NCI-H2171 (cell line): ENCODE measurements at places on chromosomes 16 and 17.

DNA sequence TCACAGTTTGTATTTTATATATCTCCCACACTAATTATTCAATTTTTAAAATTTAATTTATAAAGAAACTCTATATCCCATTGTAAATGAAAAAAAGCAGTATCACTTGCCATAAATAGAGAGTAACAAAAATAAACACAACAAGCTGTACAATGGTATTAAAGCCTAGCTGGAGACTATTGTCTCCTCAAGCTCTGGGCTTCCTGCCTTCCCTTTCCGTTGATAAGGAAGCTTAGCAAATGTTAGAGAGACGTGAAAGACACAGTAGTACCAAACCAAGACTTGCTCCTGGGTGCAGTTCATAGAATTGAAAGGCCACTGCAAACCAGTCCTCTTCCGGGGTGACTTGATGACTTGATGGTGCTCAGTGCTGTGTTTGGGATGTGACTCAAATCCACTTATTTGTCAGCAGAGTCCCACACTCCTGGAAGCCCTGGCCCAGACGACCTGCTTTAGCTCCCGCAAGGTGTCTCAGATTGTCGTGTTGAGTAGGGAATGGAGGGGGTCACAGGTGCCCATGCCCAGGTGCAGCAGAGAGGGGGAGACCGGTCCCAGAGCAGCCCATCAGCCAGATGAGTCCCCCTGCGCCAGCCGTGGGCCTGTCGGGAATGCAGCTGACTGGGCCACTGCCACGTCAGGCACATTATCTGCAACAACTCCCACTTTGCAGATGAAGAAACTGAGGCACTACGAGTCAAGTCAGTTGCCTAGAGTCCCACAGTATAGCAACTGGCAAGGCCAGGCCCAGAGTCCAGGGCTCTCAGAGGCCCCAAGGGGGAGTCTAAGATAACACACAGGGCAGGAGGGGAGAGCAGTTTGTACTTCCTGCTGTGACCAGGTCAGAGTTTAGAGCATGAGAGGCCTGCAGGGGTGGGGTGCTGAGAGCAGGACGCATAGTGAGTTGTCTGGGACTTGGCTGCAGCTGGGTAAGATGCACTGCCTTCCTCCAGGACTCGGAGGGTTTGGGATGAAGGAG lies 40.5 kb downstream of the PSME3IP1 start:
- no peak for DNase-seq

DNA sequence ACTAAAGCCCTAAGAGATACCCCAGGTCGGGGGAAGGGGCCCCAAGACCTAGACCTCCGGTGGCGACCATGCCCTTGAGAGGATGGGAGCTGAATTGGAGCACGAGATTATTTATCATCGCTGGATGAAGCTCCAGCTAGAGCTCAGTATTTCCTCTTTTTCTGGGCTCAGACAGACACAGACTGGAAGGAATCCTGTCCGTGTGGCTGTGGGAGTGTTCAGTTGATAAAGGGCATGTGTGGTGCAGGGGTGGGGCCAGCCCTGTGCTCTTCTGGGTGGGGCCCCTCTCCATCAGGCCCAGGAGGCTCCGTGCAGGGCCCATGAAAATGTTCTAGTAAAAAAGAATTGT lies 6.3 kb upstream of the CBX4 start:
- DNase-seq: no peak

DNA sequence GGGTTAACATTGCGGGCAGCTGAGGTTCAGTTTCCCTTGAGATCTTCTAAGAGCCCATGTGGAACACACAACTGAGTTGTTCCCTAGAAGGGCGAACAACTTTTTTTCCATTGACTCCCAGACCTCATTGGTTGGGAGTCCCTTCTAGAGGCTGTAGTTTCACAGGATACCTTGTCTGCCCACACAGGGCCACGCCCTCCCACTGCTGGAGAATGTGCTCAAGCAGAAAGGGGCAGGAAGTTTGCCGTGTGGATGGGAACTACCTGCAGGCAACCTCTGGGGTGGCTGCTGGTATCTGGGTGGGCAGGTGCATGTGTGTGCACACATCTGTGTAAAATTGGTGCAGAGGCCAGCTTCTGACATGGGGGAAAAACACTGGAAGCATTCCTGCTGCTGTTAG lies 178.8 kb upstream of the PSMD7 start:
- no peak for DNase-seq

- no peak for DNase-seq
These were observed 680.3 kb upstream of the SOX9 start for GRCh38 chr17:71440513-71440912.

GRCh38 chr16:89090669-89091426 lies 2.8 kb upstream of the ACSF3 start:
- no peak for DNase-seq

DNA sequence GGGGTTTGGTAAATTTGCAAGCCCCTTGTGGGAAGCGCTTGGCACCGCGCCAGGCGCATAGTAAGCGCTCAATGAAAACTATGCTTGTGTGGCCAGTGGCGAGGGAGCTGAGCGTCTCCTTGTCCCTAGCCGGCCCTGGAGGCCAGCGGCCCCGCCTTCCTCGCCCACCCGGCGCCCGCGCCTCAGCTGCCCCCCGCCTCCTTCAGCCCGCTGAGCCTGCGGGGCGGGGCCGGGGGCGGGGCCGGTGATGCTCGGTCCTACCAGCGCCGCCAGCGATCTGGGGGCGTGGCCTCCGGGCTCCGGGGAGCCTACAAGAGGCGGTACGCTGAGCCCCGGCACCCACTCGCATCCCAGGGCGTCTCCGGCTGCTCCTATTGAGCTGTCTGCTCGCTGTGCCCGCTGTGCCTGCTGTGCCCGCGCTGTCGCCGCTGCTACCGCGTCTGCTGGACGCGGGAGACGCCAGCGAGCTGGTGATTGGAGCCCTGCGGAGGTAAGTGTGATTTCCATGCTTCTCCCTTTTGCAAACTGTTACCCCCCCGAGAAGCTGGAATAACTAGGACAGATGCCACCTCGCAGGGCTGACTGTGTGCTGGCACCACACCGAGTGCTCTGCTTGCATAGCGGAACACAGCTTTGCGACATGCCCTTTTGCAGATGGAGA lies at the start of gene CRISPLD2:
Gene CRISPLD2 (plus strand): TSS at position 342 of the 661 bp plus-strand sequence. CDS start 18,511 bp downstream, outside the sequence.
- peak; percentile 95 for DNase-seq

DNA sequence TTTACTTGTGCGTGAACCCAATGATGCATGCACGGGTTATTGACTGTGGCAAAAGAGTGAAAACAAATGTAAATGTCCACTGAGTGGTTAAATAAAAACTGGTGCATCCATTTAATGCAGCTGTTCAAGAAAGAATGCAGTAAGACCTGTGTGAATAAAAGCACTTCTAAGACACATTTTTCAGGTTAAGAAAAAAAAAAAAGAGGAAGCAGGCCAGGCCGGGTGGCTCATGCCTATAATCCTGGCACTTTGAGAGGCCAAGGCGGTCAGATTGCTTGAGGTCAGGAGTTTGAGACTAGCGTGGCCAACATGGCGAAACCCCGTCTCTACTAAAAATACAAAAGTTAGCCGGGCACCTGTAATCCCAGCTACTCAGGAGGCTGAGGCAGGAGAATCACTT lies 11.8 kb downstream of the CNGB1 start:
- DNase-seq: no peak

DNA sequence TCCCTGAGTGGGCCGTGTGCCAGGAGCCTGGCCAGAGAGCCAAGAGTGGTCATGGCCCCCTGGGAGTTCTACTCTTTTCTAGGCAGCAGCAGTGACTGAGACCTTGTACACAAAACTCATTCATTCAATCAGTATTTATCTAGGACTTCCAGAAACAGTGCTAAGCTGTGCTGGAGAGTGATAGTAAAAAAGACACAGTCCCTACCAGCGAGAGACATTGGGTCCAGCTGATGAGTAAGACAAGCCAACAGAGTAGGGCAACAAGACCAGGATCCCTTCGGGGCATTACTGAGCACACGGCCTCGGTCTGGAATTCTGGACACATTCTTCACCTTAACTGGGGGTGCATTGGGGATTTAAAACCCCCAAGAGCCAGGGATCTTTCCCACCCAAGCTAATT lies 20.2 kb downstream of the CBX4 start:
- DNase-seq: no peak

GRCh38 chr17:72682605-72683004 lies 409.9 kb downstream of the SLC39A11 start:
- no peak for DNase-seq

GRCh38 chr17:1553354-1554266 lies 9.0 kb downstream of the PITPNA start:
- no peak for DNase-seq

DNA sequence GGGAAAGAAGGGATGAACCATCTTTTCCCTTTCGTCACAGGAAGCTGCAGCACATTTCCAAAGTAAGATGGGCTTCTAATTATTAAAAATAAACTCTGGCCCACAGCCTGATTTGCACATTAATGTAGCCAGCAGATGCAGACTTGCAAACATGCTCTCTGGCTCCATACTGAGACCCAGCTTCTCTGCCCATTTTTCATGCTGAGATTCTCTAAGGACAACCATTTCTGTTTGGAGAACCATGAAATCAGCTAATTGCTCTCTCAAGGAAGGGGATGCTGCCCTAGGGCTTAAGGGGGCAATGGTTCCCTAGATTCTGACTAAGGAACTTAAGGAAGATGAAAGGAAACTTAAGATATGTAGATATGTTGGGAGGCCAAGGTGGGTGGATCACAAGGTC lies 63.0 kb upstream of the CES5A start:
- DNase-seq: no peak

DNA sequence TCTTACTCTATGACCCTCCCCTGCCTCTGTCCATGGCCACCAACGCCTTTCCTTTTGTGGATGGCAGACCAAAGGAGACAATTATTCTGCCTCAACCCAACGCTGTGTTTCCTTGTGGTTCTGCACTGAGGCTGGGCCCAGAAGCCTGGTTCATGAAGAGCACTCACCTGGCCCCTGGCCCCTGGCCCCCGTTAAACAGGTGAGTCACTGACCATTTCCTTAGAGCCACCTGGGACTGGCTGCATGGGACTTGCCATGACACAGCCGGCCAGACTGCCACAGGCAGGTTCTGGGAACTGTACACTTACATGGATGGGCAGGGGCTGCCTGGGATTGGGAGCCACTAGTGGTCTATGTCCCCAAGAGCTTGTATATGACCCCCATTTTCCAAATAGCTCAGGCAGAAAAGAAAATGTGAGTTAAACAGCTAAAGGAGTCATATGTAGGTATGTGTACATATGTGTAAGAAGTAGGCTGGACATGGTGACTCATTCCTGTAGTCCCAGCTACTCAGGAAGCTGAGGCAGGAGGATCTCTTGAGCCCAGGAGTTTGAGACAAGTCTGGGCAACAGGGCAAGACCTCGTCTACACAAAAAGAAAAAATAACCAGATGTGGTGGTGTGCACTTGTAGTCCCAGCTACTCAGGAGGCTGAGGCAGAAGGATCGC lies 181.9 kb upstream of the CACNG5 start:
- no peak for DNase-seq

DNA sequence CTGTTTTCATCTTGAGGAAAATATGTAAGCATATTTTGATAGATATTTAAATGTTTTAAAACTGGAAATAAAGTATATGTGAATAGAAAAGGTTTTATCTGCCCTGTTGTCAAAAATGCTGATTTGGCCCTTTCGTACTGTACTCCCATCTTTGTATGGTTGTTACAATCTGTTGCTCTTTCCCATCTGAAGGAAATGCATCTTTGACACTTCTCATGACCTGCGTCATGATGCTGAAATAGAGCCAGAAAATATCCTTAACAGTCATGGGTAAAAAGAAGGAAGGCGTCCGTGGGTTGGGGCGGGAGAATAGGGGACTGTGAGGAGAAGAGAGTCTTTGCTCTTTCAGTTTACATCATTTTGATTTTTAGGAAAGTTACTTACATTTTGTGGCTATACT lies 327.7 kb downstream of the BCAS3 start:
- DNase-seq: no peak

GRCh38 chr17:73822371-73822770 lies 178.1 kb upstream of the SDK2 start:
- DNase-seq: no peak

- DNase-seq: no peak
These were observed 458.8 kb upstream of the HSBP1 start for GRCh38 chr16:83348991-83349390.

DNA sequence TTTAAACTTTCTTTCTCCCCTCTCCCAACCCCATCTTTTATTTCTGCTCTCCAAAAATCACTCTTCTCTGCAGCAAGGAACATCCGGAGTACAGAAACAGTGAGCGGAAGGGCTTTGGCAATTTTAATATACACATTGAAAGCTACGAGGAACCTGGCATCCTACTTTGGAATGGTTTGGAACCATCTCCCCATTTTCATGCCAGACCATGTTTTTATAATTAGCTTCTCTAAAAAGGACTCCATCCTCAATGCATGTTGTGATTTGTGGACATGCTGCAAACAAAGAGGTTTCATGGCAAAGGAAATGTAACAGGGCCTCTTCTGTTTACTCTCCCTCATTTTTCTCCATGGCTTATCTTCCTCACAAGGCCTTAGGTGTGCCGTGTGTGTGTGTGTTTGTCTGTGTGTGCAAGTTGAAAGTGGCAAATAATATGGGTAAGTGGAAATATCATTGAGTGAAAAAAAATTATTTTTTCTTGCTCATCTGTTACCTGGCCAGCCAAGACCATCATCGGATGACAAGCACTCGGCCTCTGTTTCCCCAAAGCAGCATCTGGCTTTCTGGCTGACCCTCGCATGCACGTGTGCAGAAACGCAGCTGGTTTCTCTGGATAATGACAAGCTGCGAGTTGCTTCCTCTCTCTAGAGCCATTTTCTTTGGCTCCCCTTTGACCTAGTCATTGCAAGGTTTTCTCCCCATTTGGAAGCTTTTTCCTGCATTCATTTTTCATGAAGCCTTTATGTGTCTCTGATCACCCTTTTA lies 585.0 kb downstream of the TMEM114 start:
- no peak for DNase-seq

GRCh38 chr17:65498816-65499215 lies 62.6 kb downstream of the AXIN2 start:
- no peak for DNase-seq

DNA sequence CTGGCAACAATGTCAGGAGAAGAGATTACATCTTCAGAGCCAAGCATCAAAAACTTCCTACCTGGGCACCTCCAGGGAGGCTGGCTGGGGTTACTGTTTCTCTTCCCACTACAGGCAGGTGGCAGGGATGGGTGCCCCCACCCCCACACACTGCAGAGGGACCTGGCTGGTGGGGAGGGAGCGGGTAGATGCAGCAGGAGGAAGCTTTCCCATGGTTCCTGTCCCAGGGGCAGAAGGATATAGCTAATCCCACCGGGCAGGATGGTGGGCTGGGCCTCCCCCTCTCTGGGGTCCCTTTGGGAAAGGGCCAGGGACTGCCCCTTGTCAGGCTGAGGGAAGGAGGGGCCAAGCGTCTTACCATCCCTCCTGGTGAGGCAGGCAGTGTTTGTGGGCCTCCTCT lies 16.7 kb upstream of the MTMR4 start:
- DNase-seq: no peak

GRCh38 chr16:951660-952301 lies 19.0 kb downstream of the LMF1 start:
- no peak for DNase-seq

- no peak for DNase-seq
These were observed 27.1 kb downstream of the SCPEP1 start for GRCh38 chr17:57004944-57005579.

GRCh38 chr16:83271123-83271522 lies 536.7 kb upstream of the HSBP1 start:
- no peak for DNase-seq
